Ecto neural progenitor cell (in vitro differentiated cells): ENCODE measurements at places on chromosomes 5 and 9.

GRCh38 chr9:93591301-93592007 is 15.1 kb downstream of the PHF2 start:
- DNase-seq, result peak; percentile 41

GRCh38 chr9:129408535-129409215 is 212.2 kb downstream of the C9orf50 start:
- DNase-seq, result no peak

- no peak for DNase-seq
These were observed 8.3 kb downstream of the CDK5RAP2 start for GRCh38 chr9:120571443-120572257.

GRCh38 chr9:97057651-97058050 is 18.7 kb upstream of the CTSV start:
- no peak for DNase-seq

- no peak for DNase-seq
These were observed 98.1 kb upstream of the ERBIN start for GRCh38 chr5:65828022-65828896.

- DNase-seq, result no peak
These were observed 189.1 kb downstream of the ADGRV1 start for GRCh38 chr5:90747693-90748092.

- no peak for DNase-seq
These were observed 350.6 kb downstream of the SH3GL2 start for GRCh38 chr9:17929506-17929905.

DNA sequence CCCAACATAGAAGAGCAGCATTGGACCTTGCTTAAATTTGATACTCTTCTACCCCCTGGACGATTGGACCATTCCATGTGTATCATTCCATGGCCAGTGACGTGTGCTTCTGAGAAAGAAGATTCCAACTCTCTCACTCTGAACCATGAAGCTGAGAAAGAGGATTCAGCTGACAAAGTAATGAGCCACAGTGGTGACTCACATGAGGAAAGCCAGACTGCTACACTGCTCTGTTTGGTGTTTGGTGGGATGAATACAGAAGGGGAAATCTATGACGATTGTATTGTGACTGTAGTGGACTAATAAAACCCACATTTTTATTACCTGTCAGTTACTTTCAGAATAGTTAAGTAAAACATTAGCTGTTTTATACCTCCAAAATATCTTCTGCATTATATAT is 7.5 kb downstream of the HSPA5 start:
- no peak for DNase-seq

GRCh38 chr5:60386436-60387050 is 313.4 kb downstream of the DEPDC1B start:
- DNase-seq, result no peak

DNA sequence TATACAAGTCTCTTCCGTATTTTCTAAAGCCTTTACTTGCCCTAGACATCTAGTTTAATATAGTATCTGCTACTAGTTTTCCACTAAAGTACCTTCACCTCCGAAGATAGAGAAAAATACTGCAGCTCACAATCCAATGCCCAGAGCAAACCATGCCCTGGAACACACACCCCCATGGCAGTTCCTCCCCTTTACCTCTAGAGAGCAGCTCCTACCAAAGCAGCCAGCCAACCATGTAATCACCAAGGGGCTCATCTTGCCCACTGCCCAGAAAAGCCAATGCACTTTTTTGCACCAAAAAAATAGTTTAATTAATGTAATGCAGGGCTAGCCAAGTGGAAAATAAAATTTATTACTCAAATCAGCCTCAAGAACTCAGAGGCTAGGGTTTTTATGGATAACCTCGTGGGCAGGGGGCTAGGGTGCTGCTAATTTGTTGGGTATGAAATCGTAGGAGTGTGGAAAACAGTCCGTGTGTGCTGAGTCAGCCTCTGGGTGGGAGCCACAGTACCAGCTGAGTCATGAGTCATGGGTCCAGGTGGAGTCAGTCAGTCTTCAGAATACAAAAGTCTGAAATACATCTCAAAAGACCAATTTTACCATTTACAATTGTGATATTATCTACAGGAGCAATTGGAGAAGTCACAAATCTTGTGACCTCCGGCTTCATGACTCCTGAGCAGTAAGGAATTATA is 120.1 kb upstream of the ACO1 start:
- peak; percentile 55 for DNase-seq

- no peak for DNase-seq
These were observed 74.1 kb downstream of the STX17 start for GRCh38 chr9:99980598-99980997.

DNA sequence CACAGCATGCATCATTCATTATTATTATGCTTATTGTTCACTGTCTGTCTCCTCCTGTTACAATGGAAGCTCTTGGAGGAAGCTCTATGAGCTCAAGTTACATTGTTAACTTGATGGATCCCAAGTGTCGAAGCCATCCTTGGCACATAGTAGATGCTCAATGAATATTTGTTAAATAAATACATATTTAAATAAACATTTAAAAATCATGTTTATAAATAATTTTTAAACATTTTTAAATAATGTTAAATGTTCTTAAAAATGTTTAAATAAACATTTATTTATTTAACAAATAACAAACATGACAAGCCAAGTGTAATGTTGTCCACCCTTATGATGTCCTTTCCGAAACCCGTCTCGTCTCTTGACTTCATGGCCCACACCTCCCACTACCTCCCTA is 69.5 kb downstream of the USP20 start:
- DNase-seq, result no peak

DNA sequence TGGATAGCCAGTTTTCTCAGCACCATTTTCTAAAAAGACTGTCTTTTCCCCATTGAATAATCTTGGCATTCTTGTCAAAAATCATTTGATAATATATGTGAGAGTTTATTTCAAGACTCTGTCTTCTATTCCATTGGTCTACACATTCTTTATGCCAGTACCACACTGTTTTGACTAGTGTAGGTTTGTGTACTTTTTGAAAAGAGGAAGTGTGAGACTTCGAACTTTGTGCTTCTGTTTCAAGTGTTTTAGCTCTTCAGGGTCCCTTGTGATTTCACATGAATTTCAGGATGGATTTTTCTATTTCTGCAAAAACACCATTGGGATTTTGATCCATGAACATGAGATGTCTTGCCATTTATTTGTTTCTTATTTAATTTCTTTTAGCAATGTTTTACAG is 78.5 kb upstream of the ALDH1A1 start:
- no peak for DNase-seq

GRCh38 chr9:12651125-12651524 is 42.1 kb upstream of the TYRP1 start:
- no peak for DNase-seq

DNA sequence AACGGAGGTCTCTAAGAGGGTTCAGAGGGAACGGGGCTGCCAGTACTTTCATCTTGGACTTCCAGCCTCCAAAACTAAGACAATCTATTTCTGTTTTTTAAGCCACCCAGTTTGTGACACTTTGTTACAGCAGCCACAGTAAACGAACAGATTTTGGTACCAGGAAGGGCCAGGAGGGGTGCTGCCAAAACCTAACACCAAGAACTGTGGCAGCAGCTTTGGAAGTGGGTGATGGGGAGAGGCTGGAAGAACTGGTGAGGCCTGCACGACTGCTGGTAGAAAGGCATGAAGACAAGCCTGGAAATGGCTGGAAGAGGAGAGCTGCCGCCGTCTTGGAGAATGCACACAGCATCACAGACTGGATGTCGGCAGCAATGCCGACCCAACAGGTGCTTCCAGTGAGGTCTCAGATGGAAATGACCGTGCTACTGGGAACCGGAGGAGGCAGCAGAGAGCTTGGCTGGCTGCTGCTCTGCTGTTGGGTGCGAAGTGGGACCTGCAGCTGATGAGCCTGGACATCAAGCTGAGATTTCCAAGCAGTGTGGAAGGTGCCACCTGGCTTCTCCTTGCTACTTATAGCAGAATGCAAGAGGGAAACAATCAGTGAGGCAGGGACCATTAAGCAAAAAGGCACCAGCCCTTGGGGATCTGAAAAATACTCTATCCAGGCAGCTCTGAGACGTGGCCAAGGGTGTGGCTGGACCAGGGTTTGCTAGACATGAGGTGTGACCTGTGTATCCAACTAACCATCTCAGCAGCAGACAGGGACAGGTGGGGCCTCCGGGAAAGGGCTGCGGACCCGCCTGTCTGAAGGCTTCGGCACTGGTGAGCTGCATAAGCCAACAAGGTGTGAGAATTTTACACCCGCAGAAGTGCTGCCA is 4.7 kb upstream of the TMEM210 start:
- DNase-seq, result no peak

DNA sequence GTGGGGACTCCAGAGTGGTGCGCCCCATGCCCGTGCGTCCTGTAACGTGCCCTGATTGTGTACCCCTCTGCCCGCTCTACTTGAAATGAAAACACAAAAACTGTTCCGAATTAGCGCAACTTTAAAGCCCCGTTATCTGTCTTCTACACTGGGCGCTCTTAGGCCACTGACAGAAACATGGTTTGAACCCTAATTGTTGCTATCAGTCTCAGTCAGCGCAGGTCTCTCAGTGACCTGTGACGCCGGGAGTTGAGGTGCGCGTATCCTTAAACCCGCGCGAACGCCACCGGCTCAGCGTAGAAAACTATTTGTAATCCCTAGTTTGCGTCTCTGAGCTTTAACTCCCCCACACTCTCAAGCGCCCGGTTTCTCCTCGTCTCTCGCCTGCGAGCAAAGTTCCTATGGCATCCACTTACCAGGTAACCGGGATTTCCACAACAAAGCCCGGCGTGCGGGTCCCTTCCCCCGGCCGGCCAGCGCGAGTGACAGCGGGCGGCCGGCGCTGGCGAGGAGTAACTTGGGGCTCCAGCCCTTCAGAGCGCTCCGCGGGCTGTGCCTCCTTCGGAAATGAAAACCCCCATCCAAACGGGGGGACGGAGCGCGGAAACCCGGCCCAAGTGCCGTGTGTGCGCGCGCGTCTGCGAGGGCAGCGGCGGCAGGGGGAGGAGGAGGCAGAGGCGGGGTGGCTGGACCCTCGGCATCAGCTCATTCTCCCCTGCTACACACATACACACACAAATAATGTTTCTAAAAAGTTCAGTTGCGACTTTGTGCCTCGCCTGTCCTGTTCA is 668 bp downstream of the GLIS3 start:
- peak; percentile 66 for DNase-seq

GRCh38 chr5:41835645-41836044 is 34.6 kb downstream of the OXCT1 start:
- no peak for DNase-seq

GRCh38 chr9:101566904-101567724 is 27.7 kb downstream of the PPP3R2 start:
- DNase-seq, result no peak

- DNase-seq, result no peak
These were observed 6.4 kb downstream of the TSPAN17 start for GRCh38 chr5:176653401-176654385.
